ENCODE measurements at places on chromosomes 4 and X. TPM values are rescaled to one million over a fixed set of nuclear protein-coding genes. Genes with fewer than 3 reads are reported as not detected.

ARAP2 gene
- 1.1 TPM for total RNA-seq

GPR119 gene
- total RNA-seq: not detected

EMCN gene
- total RNA-seq: 1.4 TPM

CFP gene
- total RNA-seq: 0.06 TPM

TASL gene
- total RNA-seq: not detected

SOD3 gene
- total RNA-seq: 187 TPM

GPRIN3 gene
- total RNA-seq: 1.0 TPM

ZAR1 gene
- not detected for total RNA-seq

GUCY1B1 gene
- 8.5 TPM for total RNA-seq

PNMA3 gene
- total RNA-seq: not detected

LIAS gene
- total RNA-seq: 11.8 TPM

PLK4 gene
- total RNA-seq: 6.4 TPM

RASGEF1B gene
- 2.1 TPM for total RNA-seq
